ENCODE measurements at places on chromosomes 16 and 17. TPM values are rescaled to one million over a fixed set of nuclear protein-coding genes. Genes with fewer than 3 reads are reported as not detected.
A peak's percentile ranks its signal among the peaks of the same experiment; 100 is the strongest.

- no peak for DNase-seq
Measured at GRCh38 chr17:19730843-19731242, 14.5 kb upstream of the SLC47A2 start.

GRCh38 chr16:73002866-73003265 is 45.1 kb downstream of the ZFHX3 start:
- no peak for DNase-seq

CALB2 gene
- 0.16 TPM for polyA plus RNA-seq

DNA sequence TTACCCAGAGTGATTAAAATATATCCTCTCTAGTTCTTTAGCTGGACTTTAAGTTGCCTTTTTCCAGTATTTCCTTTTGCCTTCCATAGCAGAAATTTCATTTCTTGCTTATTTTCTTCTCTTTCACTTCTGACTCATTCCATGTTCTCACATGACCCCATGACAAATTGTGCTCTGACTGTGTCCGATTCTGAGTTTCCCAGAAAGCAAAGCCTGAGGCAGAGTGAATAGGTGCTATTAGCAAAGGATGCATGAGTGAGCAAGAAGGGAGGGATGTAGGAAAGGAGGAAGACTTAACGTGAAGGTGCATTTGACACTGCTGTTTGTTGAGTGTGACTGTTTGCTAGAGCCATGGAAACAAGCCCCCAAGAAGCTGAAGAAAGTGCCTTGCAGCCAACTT is 82.6 kb upstream of the CNTNAP4 start:
- no peak for DNase-seq

DNA sequence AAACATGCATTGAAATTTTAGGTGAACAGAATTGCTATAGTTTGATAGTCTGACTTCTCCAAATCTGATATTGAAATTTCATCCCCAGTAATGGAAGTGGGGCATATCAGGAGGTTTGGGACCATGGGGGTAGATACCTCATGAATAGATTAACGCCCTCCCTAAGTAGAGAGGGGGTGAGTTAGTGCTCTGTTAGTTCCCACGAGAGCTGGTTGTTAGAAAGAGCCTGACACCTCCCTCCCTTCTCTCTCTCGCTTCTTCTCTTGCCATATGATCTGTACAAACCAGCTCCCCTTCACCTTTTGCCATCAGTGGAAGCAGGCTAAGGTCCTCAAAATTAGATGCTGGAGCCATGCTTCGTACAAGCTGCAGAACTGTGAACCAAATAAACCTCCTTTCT is 78.8 kb downstream of the BRIP1 start:
- no peak for DNase-seq

CCL11 gene
- not detected for polyA plus RNA-seq

DNA sequence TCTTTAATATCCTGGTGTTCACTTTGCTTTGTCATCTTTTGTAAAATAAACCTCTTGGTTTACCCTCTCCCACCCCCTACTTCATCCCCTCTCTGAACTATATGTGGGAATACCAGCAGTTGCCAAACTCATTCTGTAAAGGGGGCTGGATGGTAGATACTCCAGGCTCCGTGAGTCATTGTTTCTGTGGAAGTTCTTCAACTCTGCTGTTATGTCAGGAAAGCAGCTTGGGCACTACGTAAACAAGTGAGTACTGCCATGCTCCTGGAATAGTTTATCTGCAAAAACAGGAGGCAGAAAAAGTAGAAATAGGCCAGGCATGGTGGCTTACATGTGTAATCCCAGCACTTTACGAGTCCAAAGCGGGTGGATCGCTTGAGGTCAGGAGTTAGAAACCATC is 17.6 kb downstream of the MVP start:
- no peak for DNase-seq

GRCh38 chr16:81831722-81832126 is 52.6 kb downstream of the PLCG2 start:
- peak; percentile 71 for DNase-seq

DNA sequence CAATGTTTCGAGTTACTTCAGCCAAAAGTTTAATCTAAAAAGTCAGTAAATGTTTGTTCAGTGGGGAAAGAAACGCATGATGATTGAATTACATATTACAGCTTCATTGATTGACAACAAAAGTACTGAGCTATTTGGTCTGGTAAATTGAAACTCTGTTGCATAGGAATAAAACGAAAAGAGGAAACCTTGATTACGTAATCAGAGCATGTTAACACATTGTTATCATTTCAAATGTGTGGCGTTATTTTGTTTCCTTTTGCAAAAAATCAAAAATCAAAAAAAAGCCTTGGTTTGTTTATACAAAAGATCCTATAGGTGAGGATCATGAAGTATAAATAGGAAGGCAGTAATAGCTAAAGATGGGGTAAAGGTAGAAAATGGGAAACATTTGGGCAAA is 19.5 kb upstream of the CA10 start:
- no peak for DNase-seq

GRCh38 chr17:81582749-81583148 is 30.6 kb upstream of the FAAP100 start:
- DNase-seq, result peak; percentile 64

DNA sequence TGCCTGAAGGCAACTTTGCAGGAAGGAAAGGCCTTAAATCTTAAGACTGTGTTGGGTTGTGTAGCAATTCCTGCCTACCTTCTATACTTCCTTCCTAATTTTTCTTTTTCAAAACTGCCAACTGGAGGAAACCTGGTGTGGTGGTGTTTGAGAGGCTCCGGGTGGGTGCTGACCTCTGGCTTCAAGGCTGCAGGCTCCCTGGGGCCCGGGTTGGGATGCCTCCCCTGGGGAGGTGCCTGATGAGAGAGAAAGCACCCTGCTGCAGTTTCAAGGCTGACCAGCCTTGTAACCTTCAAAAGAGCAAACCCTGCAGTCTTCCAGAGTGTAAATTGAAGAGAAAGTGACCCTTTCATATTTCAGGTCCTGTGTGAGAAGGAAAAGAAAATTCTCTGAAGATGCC is 55.9 kb downstream of the MSI2 start:
- no peak for DNase-seq

DNA sequence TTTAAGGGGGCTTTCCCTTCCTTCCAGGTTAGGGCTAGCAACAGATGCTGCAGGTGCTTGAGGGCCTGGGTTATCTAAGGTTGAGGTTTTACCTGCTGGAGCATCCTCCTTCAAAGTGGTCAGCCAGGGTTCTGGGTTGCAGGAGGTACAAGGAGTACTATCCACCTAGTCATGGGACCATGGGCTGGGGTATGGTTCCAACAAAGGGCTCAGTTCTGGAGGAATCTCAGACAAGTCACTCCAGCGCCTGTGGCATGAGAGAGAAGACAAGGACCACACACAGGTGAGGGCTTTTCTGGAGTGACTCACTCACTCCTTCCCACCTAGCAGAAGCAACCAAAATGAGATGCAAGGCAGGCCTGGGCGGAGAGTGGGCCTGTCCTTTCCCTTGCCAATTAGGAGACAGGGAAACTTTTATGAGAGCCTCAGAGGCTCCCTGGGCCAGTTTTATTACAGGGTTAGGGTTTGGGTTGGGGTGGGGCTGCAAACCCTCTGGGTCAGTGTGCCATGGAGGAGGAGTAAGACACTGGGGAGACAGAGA is 2.2 kb downstream of the MYO19 start:
- DNase-seq, result no peak

NKD1 gene
- 0.16 TPM for polyA plus RNA-seq

- DNase-seq, result no peak
Measured at GRCh38 chr16:12570046-12570618, 233.6 kb downstream of the CPPED1 start.

KRTAP1-1 gene
- not detected for polyA plus RNA-seq

- no peak for DNase-seq
Measured at GRCh38 chr17:73914536-73915274, 270.5 kb upstream of the SDK2 start.

- DNase-seq, result peak; percentile 50
Measured at GRCh38 chr17:81681672-81682071, 1.9 kb downstream of the ARL16 start.

ACSM2B gene
- 0.25 TPM for polyA plus RNA-seq

- DNase-seq, result no peak
Measured at GRCh38 chr16:3810198-3810664, 70.3 kb downstream of the CREBBP start.

TBC1D3K gene
- polyA plus RNA-seq, result not detected

HOXB5 gene
- 0.30 TPM for polyA plus RNA-seq

DNA sequence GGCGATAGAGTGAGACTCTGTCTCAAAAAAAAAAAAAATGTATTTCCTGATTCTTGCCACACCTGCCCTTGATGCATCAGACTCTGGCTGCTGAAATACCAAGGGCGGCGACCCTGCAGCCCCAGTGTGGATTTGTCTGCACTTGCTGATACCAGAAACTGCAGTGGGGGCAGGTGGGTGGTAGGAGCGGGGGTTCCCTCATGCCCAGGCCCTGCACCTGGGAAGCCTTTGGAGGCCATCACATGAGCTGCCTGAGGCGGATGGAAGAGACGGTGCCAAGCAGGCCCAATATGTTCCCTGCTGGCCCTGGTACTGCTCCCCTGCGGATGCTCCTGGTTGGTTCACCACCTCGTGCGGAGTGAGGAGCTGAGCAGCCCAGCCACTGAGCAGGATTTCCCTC is 50.6 kb downstream of the MARF1 start:
- DNase-seq, result no peak

HYDIN gene
- not detected for polyA plus RNA-seq

KRTAP2-3 gene
- not detected for polyA plus RNA-seq

DNA sequence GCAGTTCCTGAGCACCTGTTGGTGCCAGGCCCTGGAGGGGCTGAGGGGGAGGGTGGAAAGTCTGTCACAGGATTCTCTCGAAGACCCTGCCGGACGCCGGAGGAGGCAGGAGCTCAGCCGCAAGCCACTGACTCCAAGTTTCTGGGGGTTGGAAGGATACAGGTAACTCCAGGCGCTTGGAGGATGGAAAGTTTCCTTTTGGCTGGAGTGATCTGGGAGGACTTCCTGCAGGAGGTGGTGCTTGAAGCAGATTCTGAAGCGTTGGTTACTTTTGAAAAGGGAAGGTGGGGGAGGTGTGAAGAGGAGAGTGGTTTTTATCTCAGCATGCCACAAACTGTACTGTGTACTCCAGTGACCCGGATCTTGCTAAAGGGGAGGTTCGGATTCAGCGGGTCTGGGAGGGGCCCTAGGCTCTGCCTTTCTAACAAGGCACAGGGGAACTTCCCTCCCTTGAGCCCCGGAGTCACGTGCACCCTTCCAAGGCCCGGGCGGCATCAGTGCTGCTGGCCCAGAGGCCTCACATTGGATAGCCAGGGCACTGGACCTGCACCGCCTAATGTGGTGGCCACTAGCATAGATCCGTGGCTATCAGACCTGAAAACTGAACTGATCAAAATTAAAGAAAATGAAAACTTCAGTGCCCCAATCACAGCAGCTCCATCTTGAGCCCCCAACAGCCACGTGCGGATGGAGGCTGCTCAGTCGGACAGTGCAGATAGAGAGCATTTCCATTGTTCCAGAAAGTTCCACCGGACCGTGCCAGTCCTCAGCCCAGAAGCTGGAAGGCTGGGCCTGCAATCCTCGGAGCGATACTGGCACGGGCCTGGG is 42.2 kb upstream of the GSE1 start:
- peak; percentile 37 for DNase-seq

DNA sequence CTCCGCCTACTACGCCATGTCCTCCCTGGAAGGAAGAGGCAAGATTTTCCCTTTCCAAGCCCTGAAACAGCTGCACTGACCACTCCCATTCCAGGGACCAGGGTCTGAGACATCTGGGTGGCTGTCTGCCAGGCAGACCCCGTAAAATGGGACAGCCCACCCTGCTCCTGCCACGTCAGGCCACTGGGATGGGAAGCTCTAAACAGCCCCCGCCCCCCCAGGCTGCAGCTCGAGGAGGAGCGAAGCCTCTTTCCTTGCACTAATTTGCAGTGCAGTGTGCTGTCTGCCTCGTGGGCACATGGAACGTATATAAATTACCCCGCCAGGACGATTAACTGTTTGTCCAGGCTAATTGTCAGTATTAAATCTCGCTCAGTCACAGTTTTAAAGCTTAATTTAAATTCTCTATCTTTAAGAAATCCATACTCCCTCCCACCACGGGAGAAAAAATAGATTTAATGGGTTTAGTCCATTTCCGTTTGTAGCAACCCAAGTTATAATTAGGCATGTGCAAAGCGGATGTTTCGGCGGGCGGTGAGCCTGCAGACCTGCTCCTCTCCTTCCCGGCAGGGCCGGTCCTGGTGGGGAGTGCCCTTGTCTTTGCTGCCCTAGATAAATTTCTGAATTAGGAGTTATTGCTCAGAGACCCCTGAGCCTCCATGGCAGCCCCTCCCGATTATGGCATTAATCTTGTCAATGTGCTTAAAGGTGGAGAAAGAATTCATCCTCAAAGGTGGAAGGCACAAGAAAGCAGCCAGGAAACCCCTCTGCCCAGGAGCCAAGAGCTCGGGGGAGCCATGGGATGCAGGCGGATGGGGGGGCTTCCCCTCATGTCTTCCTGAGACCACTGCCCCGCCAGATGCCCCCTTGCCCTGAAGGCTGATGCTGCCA is 268.0 kb upstream of the TNRC6C start:
- DNase-seq, result no peak

- DNase-seq, result no peak
Measured at GRCh38 chr16:10655415-10655977, 39.2 kb downstream of the TEKT5 start.

- DNase-seq, result peak; percentile 10
Measured at GRCh38 chr16:84585467-84585866, 32.4 kb downstream of the COTL1 start.

TUFM gene
- 211 TPM for polyA plus RNA-seq

GRCh38 chr16:49600536-49600935 is 226.9 kb downstream of the C16orf78 start:
- DNase-seq, result no peak

GRCh38 chr16:89370081-89370511 is 120.3 kb downstream of the ANKRD11 start:
- DNase-seq, result no peak

GRCh38 chr17:10208604-10209193 is 10.3 kb upstream of the GAS7 start:
- no peak for DNase-seq

DNA sequence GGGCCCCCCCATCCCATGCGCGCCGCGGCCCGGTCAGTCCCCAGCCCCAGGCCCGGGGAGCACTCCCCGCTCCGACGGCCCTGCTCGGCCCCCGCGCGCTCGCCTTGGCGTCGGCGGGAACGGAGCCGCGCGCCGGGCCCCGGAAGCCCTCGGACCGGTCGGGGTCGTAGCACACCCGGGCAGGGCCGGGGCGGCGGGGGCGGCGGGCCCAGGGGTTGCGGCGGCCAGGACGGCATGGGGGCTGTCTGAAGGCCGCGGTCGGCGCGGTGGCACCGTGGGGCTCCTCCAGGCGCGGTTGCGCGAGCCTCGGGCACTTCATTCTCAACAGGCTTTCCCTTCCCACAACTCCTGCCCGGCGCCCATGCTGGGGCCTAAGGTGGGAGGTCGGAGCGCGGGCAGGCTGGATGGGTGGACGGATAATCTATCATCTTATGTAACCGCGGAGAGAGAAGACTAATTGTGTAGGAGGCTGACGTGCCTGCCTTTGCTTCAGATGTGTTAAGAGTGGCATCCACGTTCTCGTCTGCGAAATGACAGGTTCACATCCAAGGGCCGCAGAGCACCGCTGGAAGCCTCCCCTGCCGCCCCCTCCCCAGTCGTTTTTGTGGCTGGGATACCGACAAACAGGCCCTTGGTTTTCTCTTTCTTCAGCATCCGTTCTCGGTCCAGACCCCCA is 708 bp downstream of the BAIAP2 start:
- DNase-seq, result peak; percentile 63

All from psoas muscle (tissue), 8 donors.